ENCODE measurements at places on chromosomes 2 and 18.

- no peak for DNase-seq
Observed at GRCh38 chr2:54808661-54809060, 85.2 kb downstream of the EML6 start.

DNA sequence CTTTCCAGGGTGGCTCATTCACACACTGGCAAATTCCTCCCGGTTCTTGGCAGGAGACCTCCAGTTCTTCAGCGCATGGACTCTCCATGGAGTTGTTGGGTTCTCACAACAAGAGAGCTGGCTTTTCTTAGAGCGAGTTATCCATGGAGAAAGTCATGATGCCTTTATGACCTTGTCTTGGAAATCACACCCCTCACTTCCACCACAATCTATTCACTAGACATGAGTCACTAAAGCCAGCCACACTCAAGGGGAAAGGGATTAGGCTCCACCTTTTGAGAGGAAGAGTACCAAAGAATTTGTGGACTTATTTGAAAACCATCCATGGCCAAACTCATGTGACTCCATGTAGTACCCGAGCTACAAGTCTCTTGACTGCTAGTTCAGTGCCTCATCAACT, 160.5 kb downstream of the SETBP1 start:
- DNase-seq = no peak

DNA sequence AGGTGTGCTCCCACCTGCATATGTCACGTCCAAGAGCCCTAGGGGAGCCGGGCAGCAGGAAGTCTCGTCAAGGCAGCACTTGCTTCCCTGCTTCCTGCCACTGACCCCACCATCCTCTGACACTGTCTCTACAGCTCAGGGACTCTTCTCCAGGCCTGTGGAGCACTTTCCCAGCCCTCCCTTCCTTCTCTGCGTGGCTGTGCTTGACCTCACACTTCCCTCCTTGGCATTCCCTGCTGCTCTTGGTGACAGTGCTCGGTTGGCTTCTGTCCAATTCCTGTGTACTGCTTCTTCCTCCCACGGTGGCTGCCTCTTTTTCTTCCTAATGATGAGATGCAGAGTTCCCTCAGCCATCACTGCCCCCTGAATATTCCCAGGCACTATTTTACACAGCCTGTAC, 2.8 kb downstream of the CIDEA start:
- DNase-seq = no peak

GRCh38 chr2:237064203-237065070, 21.3 kb upstream of the COPS8 start:
- DNase-seq = no peak

DNA sequence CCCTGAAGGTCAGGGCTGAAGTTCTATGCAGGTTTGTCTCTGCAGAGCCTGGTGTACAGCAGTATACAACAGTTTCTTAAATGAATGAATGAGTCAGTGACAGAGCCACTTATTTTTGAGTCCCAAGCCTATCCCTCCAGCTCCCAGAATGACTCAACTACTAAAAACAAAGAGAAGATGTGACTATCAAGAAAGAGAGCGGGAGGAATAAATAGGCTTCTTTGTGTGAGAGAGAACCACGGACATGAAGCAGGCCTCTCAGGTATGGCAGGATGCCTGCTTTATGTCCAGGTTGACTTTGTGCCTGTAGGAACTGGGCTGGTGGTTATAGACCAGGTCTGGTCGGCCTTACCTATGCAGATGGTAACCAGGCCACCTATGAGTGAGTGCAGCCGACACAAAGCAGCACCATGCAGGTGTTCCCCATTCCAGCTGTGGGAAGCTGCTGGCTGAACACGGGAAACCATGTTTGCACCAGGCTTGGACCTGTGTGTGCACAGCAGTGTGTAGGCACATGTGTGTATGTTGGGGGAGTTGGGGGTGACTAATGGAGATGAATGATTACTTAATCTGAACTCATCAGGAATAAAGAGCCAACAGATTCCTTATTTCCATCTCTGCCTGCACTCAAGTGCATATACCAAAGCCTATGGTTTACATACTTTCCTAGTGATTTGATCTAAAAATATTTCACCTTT, 171.0 kb downstream of the OSR1 start:
- no peak for DNase-seq

- no peak for DNase-seq
Observed at GRCh38 chr2:54632733-54633692, 90.4 kb upstream of the EML6 start.

DNA sequence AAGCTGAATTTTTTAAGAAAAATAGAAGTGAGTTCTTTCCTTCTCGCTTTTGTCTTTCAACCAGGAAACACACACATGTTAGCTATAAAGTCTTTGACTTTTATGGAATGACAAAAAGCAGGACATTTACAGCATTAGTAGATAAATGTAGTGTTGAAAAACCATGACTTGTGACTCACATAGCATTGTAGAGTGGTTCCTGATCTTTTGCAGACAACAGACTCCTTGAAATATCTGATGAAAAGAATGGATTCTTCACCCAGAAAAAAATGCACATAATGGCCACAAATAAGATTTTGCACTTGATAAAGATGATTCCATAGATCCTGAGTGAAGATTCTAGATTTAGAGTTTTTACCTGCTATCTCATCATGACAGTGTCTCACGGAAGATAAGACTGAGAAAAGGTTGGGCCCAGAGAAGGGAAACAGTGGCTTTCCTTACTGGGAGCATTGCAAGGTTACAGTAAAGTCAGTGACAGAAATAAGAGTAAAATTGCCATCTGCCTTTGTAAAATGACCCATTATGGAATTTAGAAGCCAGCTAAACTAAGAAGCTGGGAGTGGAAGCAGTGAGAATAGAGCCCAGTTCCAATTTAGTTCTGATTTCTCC, 14.0 kb downstream of the SMARCAL1 start:
- no peak for DNase-seq

GRCh38 chr2:44807201-44808025, 134.1 kb upstream of the SIX3 start:
- no peak for DNase-seq

- peak; percentile 12 for DNase-seq
Observed at GRCh38 chr18:76265497-76266235, 229.4 kb downstream of the ZNF516 start.

- no peak for DNase-seq
Observed at GRCh38 chr18:63520053-63520685, 22.0 kb upstream of the SERPINB12 start.

DNA sequence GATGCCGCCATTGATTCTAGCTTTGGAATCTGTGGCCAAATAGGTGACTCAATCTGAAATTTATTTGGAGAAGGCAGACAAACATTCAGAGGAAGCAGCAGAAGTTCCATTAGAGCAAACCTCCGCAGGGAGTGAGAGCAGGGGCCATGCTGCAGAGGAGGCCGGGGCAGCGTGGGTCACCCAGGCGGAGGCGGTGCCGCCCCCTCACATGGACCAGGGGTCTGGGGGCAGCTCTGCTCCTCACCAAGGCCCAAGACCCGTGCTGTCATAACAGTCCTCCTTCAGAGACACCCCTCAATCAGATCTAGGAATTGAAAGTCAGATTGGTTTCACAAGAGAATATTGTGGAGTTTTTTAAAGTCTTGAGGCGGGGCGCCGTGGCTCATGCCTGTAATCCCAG, 92.4 kb downstream of the GBX2 start:
- no peak for DNase-seq

DNA sequence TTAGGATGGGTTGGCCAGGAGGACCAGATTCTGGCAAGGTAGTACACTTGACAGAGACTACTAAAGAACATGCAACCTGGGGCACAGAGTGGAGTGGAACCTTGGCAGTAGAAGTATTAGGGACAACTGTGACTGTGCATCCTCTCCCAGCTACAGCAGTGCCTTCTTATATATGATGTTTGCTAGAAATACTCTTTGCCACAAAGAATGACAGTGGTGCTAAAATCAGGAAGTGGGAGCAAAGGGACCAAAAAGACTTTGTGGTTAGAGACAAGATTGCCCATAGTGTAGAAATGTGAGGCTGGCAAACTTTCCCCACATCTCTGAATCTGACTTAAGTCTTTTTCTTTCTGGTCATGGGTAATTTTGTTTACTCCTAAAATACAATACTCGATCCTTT, 9.4 kb upstream of the SLC38A11 start:
- peak; percentile 36 for DNase-seq

- peak; percentile 44 for DNase-seq
Observed at GRCh38 chr2:101560780-101561315, 85.9 kb upstream of the RFX8 start.

DNA sequence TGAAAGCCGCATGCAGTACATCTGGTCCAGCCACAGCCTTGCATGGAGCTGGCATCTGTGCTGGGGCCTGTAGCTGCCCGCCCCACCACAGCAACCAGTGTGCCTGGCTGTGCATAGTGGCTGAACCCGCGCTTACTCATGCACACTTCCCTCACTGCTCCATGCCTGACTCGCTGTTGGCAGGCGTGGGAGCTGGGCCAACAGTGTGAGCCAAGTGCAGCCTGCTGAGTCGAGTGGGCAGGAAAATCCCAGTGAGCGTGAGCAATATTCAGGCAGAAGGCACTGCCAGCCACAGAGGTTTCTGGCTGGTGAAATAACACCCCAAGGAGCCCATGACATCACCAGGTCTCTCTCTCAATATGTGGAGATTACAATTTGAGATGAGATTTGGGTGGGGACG, 1674.1 kb upstream of the TMEFF2 start:
- no peak for DNase-seq

DNA sequence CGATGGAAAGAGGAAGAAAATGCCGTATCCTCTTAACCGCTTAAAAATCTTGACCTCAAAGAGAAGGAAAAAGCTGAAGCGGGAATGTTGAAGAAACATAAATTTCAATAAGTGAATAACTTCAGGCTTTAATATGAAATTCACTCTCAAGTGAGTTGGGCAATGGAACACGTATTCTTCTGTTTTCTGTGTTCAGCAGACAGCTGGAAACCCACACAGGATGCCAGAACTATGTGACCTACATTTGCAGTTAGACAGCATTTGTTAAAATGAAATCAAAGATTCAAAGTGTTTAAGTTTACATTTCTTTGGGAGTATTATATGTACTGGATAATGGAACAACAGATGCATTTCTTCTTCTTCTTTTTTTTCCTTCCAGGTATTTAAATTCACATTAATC, 80.5 kb upstream of the SPATS2L start:
- DNase-seq = no peak

DNA sequence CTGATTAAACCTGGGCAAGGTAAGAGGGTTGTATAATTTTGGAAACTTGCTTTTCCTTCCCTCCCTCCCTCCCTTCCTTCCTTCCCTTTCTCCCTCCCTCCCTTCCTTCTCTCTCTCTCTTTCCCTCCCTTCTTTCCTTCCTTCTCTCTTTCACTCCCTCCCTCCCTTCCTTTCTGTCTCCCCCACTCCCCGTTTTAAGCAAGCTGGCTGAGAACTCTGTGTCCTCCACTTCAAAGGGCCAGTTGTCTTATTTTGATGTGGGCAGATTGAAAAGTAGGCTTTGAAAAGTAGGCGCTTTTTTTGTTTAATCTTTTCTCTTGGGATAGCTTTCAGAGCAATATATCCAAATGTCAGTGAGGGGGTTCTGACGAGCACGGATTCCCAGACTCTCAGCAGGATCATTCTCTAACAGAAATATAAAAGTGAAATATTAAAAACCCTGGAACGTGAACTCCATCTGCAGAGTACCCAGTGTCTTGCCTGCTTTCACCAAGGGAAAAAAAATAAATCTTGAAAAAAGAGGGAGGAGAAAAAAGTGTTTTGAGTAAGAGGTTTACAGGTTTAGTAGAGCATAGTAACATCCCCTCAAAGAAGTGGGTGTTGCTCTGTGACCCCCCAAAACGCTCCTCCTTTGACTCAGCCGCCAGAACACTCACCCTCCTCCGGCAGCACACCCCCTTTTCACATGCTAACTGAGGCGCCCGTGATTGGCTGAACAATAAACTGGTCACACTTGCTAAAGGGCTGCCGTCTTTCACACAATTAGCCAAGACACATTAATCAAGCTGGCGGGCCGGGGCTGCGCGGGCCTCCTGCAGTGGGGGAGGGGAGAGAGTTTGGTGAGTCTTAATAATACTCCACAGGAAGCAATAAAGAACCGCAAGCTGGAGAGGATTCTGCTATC, 52.2 kb downstream of the CDK15 start:
- no peak for DNase-seq

DNA sequence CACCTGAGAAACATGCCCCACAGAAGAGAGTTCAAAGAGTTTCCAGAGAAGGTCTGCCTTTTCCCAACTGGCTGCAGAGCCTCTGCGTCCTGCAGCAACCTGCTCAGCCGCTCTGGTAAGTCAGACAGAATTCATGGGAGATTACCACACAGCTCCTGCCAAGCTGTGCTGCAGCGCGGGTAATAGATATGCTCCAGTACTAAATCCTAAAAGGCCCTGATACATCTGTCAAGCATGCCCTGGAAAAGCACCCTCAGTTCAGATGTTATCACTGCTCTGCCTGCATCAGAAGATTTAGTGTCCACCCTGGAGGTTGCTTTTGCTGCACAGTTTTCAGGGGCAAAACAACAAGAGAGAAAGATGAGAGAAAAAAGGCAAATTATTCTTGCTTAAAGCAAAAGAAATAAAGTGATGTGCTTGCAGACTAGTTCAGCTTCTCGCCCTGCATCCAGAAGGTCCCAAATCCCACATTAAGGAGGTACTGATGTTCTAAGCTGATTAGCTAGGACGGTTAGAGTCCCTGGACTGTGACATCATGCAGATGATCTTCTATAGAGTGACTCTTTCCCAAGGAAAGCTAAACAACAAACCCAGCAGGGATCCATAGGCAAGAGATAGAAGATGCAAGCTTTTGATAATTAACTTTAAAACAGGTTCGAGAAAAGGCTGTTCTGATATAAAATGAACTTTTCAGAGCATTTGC, 488.6 kb downstream of the BCL11A start:
- DNase-seq = no peak
